Stimulated activated CD4-positive, alpha-beta T cell treated with anti-CD3 and anti-CD28 coated beads, Interleukin-15, amount 100 ng/mL, for 48 hours (primary cell): ENCODE measurements at places on chromosomes 16 and 17.

- DNase-seq: no peak
These were observed 41.6 kb downstream of the CDH1 start for GRCh38 chr16:68778551-68779231.

DNA sequence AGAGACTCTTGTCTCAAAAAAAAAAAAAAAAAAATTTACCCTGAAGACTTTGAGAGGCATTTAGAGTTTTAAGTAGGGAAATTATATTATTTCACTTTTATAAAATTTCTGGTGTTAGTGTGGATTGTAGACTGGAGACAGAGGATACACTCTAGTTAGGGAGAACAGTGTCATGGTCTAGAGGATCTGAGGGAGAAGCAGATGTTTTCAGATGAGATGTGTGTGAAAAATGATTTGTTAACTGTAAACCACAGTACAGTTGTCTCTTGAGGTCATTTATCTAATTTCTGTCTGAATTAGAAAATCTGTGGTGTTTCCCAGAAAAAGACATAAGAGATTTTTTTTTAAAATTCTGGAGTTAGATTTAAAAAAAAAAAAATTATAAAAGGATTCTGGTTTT is 54.8 kb downstream of the NUP88 start:
- no peak for DNase-seq

GRCh38 chr16:4032768-4033167 is 83.5 kb downstream of the ADCY9 start:
- no peak for DNase-seq

GRCh38 chr16:88478889-88479792 is 26.1 kb downstream of the ZFPM1 start:
- no peak for DNase-seq

DNA sequence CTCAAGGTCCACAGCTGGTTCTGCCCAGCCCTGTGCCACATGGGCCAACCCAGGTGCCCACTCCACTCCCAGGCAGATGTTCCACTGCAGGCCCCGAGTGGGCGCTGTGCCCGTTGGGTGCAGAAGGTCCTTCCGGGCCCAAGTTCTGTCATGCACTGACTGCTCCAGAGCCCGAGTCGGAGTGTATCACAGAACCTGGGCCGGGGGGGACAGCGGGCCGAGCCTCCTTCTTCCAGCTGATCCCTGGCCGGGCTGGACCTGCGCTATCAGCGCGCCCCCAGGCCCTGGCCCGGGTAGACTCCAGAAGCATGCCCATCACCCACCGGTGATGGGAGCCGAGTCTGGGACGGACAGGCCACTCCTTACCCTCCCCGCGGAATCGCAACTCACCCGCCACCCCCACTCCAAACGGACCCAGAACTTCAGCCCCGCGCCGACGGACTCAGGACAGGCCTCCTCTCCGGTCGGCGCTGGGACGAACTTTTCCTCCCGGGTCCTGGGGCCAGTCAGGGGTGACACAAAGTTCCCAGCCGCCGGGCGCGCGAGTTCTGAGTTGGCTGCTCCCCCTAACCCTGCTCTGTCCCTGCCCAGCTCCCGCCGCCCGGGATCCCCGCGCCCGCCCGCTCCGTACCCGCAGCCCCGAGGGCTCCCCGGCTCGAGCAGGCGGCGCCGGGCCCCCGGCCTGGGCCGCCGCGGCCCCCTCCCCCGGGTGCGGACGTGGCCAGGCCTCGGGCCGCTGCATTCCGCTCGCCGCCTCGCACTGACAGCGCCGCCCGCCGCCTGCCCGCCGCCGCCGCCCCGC is at the start of gene COPZ2:
Gene COPZ2 (minus strand): TSS at position 762 of the 802 bp plus-strand sequence. CDS start 20 bp downstream, at position 742.
- DNase-seq: peak; percentile 49

- DNase-seq: no peak
These were observed 1.2 kb downstream of the MAF start for GRCh38 chr16:79599256-79599836.

GRCh38 chr16:30416624-30417528 is 9.5 kb downstream of the ZNF771 start:
- no peak for DNase-seq

GRCh38 chr16:88442727-88443576 is 10.1 kb upstream of the ZFPM1 start:
- no peak for DNase-seq

GRCh38 chr17:39701012-39701783 is 1.3 kb downstream of the ERBB2 start:
- DNase-seq: no peak

DNA sequence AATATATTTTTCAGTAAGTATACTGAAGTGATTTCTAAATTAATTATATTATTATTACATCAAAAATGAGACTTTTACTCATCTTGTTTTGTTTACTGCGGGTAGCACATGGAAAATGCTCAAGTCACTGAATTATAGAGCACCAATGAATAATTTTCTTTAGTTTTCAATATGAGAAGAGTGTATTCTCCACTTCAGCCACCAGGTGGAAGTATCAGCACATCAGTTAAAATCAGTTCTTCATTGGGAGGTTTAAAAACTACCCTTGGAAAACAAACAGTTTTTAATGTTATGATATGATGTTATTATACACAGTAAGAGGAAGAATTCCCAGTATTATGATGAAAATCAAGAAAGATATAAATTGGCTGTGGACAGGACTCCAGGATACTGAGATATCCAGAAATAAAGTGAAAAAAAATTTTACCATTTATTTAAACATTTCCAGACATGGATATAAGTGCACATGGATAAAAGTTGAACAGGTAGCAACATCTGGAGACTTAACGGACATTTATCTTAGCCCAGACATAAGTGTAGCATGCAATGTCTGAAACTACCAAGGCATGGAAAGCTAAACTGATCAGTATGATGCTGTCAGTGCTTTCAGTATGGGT is 467.3 kb downstream of the KCNJ2 start:
- DNase-seq: no peak

GRCh38 chr16:87979352-87979751 is 28.1 kb downstream of the BANP start:
- DNase-seq: no peak

- no peak for DNase-seq
These were observed 556.6 kb upstream of the SALL1 start for GRCh38 chr16:51707666-51708065.

- DNase-seq: no peak
These were observed 59.8 kb downstream of the ANKFN1 start for GRCh38 chr17:56213031-56213430.

- DNase-seq: no peak
These were observed 85.6 kb downstream of the KCNJ2 start for GRCh38 chr17:70254735-70255460.

DNA sequence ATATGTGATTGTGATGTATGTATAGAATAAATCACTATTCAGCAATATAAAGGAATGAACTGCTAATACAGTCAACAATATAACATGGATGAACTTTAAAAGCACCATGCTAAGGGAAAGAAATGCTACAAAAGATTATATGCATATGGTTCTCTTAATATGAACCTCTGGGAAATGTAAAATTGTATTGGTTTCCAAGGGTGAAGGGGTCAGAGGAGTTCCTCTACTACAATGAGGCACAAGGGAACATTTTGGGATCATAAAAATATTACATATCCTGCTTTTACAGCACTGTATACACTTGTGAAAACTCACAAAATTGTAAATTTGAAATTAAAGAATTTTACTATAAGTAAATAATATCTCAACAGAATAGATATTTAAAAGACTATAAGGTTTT is 111.4 kb downstream of the CA10 start:
- no peak for DNase-seq

DNA sequence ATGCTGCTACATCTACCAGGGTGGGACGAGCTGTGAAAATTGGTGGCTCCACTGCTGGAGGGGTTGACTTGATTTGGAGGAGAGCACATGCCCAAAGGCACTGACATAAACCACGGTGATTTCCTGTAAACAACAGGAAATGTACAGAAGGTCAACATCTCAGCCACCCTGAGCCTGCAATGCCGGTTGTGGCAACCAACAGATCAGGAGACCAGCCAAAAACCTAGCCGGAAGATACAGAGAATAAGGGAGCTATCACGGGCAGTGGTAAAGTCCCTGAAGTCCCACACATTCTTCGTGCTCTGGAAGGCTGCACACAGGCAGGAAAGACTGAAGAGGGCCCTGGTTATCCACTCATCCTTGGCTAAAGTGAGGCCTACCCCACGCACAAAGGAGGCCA is 56.2 kb downstream of the ADCY9 start:
- DNase-seq: no peak

GRCh38 chr17:14015271-14015670 is 54.0 kb upstream of the COX10 start:
- no peak for DNase-seq

- no peak for DNase-seq
These were observed 8.9 kb upstream of the SERPINF2 start for GRCh38 chr17:1733759-1734158.

- DNase-seq: no peak
These were observed 58.9 kb upstream of the SDK2 start for GRCh38 chr17:73703192-73703591.

GRCh38 chr17:72393553-72393952 is 272.7 kb downstream of the SOX9 start:
- DNase-seq: no peak

GRCh38 chr16:12879812-12880211 is 21.6 kb upstream of the SHISA9 start:
- DNase-seq: no peak

GRCh38 chr17:4499431-4500190 is 930 bp downstream of the SPNS2 start:
- no peak for DNase-seq

DNA sequence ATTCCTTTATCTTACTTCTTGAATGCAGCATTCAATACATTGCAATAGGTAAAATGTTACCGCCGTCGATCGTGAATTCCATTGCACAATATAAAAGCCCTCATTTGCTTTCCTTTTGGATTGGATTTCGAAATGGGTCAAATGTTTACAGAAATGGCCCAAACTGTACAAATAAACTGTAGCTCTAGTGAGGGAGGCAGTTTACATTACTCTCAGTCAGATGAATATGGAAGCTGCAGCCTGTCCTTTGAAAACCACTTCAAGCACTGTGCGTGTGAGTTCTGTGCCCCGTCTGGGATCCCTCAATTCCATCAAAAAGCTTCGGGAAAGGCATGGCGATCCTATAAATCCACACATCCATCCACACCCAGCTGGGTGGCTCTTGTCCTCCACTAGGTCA is 258.6 kb upstream of the FOXF1 start:
- DNase-seq: no peak

DNA sequence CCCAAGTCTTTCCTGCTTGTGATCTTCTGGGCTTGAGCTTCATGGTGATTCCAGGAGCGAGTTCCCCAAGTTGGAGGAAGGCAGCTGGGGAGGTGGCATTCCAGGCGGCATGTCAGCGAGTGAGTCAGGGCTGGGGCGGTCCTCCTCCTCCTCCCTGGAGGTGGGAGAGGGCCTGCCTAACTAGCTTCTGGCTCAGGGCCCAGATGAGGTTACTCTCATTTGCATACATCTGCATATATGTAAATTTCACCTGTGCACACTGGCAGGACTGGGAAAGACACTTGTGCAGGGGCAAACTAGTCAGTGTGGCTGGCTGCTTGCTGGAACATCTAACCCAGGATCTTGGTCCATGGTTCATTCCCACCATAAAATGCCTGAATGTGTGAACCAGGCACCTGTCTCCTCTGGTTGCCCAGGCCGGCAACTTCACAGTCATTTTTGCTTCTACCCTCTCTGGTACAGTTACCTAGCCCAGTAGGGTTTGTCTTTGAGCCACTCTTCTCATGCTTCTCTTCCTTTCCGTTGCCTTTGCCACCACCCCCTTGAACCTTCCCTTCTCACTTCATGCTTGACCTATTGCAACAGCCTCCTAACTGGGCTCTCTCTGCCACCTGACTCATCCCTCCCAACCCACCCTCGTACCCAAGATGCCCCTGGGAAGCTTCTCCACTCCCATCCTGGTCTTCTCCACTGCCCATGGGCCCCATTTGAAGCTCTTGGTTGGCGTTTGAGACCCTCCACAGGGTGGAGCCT is 9.6 kb upstream of the DLX4 start:
- no peak for DNase-seq

DNA sequence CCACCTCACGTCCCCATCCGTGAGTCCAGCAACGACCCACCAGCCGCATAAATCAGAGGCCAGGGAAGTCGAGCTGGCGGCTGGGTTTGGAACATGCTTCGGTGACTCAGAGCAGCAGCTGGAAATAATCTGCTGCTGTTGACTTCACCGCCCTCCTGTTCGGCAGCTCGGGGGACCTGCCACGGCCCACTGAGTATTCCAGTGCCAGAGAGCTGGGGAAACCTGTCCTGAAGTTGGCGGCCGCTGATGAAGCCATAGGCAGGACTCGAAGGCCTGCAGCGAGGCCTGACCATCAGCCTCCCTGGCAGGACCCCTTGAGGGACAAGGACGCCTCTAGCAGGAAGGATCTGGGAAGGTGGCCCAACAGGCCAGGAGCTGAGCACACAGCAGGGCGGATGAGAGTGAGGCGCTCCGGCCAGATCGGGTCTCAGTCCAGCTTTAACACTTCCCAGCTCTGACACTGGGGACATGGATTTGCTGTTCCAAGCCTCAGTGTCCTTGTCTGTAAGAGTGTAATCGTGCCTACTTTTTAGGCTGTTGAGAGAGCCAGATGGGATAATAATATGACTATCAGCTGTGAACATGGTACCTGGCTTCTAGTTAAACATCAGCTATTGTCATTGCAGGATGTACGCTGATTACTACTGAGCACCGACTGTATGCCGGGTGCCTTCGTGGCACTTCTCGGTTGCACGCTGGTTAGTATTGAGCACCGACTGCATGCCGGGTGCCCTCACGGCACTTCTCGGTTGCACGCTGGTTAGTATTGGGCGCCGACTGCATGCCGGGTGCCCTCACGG is 50.4 kb upstream of the CIBAR2 start:
- DNase-seq: no peak

DNA sequence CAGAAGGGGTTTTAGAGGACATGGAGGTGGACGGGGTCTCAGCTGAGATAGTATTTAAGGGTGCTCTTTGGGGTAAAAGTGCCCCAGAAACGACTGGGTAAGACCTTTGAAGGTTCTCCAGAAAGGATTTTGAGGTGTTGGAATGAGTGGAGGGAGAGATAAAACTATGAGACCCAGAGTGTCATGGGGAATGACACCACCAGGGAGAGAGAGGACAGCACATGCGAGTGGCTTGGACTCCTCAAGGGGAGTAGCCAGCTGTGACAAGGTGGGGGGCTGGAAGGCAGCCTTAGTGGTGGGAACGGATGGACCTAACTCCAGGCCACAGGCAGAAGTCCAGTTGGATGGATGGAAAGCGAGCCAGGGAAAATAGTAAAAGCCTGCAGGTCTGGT is 19.2 kb upstream of the PITPNM3 start:
- no peak for DNase-seq

DNA sequence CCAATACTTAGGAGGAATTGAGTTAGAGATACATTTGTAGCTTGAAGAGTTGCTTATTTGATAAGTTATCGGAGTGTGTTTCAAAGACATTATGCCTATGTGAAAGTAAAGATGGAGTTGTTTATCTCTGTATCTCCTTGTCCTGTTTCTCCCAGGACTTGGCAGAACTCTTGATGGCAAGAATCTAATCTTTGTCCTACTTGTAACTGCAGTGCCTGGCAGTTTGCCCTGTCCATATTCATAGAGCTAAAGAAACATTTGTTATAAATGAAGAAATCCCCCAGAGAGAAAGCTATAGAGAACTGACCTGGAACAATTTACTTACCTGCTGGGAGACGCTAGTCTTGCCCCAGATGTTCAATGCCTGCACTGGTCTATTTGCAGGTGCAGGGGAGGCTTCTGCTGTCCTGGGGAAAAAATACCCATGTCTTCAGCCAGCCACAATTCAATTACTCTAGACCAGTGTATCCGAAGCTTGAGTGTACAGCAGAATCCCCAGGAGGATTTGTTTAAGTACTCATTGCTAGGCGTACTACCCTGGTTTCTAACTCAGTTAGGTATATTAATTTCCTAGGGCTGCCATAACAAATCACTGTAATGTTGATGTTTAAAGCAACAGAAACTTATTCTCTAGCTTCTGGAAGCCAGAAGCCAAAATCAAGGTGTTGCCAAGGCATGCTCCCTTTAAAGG is 410.0 kb upstream of the HSBP1 start:
- DNase-seq: no peak
